ENCODE measurements at places on chromosomes 16 and 17.

DNA sequence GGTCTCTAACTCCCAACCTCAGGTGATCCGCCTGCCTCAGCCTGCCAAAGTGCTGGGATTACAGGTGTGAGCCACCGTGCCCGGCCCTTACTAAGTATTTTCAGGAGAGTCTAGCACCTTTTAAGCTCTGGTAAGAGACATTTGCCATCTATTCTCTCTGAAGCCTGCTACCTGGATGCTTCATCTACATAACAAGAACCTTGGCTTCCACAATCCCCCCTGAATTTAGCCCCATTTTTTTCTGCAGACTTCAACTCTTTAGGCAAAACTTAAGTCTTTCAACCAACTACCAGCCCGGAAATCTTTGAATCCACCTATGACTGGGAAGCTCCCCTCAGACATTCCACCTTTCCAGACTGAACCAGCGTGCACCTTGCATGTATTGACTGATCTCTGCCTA, 14.0 kb upstream of the UBE2I start:
- DNase-seq = no peak

- DNase-seq = no peak
Observed at GRCh38 chr16:49592546-49593423, 219.2 kb downstream of the C16orf78 start.

DNA sequence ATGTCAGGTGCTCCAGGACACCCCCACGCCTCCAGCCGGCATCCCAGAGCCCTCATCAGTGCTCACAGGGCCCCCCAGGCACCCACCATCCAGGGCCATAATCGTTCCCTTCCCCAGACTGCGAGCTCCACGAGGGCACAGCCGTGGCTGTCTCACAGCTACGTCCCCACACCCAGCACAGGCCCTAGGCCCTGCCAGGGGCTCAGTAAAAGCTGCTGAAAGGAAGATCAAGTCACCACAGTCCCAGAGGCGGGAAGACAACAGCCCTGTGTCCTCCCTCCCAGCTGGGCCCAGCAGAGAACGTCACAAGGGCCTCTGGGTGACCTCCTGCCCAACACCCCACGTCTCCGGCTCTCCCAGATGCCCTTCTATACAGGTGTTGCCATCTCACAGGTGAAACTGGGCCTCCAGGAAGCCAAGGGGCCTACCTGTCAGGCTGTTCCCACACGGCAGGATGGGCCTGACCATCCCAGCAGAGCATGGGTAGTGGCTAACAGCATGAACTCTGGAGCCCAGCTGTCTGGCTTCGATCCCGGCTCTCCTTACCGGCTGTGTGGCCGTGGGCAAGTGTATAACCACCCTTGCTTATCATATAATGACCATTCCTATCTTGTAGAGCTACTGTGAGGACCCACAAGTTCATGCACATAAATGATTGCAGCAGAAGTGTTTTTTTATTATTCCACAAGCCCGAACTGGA, 17.9 kb downstream of the ARL2BP start:
- no peak for DNase-seq

GRCh38 chr16:5175266-5175665, 77.7 kb upstream of the EEF2KMT start:
- DNase-seq = no peak

Data from activated T-helper 9 cell treated with anti-CD3 and anti-CD28 coated beads, Interleukin-2, amount 50 U/mL, for 16 hours (primary cell).